ENCODE measurements at places on chromosomes 13 and 19.
A peak's percentile ranks its signal among the peaks of the same experiment; 100 is the strongest.

GRCh38 chr13:46687810-46688209, 109.2 kb downstream of the ESD start:
- no peak for DNase-seq

DNA sequence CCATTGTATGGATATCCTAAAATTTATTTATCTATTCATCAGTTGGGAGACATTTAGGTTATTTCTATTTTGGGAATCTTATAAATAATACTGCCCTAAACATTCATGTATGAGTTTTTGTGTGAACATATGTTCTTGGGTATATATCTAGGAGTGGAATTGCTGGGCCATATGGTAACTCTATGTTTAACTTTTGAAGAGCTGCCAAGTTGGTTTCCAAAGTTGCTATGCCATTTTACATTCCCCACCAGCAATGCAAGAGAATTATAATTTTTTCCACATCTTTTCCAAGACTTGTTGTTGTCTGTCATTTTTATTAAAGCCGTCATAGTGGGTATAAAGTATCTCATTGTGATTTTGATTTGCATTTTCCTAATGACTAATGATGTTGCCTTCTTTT, 48.2 kb upstream of the CALM3 start:
- no peak for DNase-seq

GRCh38 chr19:728011-728410, 19.3 kb downstream of the PALM start:
- DNase-seq, result no peak

- no peak for DNase-seq
These were observed 53.0 kb upstream of the PCCA start for GRCh38 chr13:100035936-100036335.

GRCh38 chr13:112066624-112067004, 335 bp upstream of the SOX1 start:
- peak; percentile 5 for DNase-seq

DNA sequence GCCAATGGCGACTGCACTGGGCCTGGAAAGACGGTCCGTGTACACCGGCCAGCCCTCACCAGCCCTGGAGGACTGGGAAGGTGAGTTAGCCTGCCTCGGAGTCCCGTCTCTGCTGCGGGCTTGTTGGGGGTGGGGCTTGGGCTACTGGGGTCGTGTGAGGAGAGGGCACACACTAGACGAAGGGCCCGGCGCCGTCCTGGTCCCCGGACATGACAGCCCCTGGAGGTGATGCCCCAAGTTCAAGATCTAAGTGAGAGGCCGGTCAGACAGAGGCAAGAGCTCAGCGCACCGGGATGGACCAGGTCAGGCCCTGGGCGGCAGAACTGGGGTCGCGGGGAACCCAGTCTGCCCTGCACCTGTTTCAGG, 1.6 kb downstream of the CILP2 start:
- no peak for DNase-seq

DNA sequence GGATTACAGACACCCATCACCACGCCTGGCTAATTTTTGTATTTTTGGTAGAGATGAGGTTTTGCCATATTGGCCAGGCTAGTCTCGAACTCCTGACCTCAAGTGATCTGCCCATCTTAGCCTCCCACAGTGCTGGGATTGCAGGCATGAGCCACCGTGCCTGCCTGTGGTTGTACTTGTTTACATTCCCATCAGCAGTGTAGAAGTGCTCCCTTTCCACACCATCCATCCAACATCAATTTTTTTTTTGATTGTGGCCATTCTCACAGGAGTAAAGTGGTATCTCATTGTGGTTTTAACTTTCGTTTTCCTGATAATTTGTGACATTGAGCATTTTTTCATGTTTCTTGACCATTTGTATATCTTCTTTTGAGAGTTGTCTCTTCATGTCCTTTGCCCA, 1019.4 kb upstream of the SLC10A2 start:
- DNase-seq, result no peak

DNA sequence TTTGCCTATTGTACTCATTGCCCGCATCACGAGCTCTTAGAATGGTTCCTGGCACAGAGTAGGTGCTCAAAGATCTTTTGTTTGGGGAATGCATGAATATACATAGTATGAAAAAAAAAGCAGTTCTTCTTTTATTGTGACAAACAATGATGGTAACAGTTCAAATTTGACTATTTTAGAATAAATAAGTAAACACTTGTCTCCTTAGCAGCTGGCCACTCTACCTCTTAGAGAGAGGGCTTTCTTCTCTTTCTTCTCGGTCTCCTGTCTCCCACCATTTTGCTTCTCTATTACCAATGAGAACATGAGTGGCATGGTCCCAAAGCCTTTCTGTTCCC, 639 bp upstream of the SLAIN1 start:
- DNase-seq, result no peak

GRCh38 chr19:46859637-46860124, 1.1 kb upstream of the ARHGAP35 start:
- no peak for DNase-seq

DNA sequence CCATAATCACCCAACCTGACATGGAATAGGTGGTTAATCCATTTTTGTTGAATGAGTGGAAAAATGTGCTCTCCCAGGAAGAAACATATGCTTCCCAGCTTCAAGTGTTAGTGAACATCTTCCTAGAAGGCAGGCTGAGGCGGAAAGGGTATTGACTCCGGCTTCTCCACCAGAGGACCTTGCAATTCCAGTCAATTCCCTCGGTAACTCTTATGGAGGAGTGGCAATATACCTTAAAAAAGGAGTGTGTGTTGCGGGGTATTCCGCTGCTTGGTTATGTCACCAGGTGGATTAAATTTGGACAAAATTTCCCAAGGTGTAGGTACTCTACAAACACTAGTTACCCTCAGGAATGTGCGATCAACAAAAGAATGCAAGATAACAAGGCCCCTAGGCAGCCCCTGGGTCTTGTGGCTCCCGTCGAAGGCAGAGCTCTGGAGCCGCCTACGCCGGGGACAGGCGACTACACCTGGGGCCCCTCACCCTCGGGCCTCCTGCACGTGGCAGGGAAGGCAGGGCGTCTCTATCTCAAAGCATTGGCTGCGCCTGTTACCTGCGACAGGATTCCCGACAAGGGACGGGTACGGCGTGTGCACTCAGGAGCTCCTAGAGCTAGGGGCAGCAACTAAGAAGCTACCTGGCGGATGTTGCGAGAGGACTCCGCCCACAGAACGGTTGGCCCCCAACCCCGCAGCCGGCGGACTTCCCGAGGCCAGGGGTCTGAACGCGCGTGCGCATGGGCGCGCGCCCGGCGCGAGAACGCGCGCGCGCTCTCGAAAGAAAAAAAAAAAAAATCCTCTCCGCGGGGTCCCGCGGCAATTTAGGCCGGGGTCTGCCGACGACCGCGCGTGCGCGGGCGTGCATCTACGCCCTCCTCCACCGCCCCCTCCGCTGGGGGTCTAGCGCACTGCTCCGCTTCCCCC, at the start of gene WDR87:
Gene WDR87, minus strand, starts transcription at position 649 of the 923 bp plus-strand sequence. CDS start 8,355 bp downstream, outside the sequence.
- DNase-seq, result no peak

GRCh38 chr19:5345895-5346386, 5.3 kb upstream of the PTPRS start:
- DNase-seq, result no peak

GRCh38 chr13:85140192-85140591, 659.0 kb downstream of the SLITRK6 start:
- no peak for DNase-seq

- DNase-seq, result no peak
These were observed at the start of gene KLK15 for GRCh38 chr19:50833117-50833801. KLK15 (minus strand) TSS chr19:50833574; CDS start chr19:50831492, 2,082 bp downstream.

GRCh38 chr13:106139377-106139776, 396.1 kb downstream of the EFNB2 start:
- DNase-seq, result no peak

DNA sequence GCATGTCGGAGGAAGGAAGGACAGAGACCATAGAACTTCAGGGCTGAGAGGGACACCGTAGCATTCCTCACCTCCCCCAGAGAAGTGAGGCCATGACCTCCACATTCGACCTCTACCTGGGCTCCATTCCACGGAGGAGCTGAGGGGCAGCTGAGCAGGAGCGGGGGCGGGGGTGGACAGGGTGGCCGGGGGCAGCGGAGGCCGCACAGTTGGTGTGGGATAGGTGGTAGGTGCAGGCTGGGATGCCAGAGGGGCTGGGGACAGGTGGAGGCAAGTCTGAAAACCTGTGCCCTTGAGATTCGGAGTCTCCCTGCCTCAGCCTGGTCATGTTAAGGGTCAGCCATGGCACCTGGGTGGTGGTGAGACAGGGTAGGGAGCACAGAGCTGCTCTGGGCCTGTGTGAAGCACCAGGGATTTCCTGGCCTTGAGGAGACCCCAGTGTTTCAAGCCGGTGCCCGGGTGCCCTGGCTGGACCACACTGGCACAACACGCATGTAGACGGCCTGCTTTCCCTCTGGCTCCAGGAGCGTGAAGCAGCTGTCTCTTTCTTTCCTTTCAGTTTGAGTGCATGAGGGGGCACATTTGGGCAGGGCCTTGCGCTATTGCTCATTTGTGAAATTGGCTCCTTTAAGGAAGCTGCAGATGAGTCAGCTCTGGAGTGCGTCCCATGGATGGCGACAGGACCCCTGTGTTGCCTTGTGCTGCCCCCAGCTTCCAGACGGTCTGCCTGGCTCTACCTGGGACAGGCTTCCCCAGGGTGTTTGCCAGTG, 51.8 kb downstream of the TSSK6 start:
- DNase-seq, result peak; percentile 65

- DNase-seq, result no peak
These were observed 292.9 kb downstream of the SPRY2 start for GRCh38 chr13:80048030-80048429.

DNA sequence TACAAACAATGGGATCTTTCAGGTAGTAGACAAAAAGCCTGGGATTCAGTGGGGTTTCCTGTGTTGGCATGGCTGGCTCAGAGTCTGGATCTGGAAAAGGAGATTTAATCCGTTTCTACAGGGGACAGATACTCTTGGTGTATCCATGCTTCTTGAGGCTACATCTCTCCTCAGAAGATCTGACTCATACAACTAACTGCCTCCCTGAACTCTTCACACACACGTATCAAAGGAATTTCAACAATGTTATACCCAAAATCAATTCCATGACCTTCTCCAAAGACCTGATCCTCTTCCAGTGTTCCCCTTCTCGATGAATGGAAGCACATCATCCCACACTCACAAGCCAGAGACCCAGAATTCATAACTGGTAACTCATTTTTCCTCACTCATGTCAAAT, 435.3 kb upstream of the NBEA start:
- DNase-seq, result no peak

- no peak for DNase-seq
These were observed 344.9 kb upstream of the KLF12 start for GRCh38 chr13:74479124-74479523.

DNA sequence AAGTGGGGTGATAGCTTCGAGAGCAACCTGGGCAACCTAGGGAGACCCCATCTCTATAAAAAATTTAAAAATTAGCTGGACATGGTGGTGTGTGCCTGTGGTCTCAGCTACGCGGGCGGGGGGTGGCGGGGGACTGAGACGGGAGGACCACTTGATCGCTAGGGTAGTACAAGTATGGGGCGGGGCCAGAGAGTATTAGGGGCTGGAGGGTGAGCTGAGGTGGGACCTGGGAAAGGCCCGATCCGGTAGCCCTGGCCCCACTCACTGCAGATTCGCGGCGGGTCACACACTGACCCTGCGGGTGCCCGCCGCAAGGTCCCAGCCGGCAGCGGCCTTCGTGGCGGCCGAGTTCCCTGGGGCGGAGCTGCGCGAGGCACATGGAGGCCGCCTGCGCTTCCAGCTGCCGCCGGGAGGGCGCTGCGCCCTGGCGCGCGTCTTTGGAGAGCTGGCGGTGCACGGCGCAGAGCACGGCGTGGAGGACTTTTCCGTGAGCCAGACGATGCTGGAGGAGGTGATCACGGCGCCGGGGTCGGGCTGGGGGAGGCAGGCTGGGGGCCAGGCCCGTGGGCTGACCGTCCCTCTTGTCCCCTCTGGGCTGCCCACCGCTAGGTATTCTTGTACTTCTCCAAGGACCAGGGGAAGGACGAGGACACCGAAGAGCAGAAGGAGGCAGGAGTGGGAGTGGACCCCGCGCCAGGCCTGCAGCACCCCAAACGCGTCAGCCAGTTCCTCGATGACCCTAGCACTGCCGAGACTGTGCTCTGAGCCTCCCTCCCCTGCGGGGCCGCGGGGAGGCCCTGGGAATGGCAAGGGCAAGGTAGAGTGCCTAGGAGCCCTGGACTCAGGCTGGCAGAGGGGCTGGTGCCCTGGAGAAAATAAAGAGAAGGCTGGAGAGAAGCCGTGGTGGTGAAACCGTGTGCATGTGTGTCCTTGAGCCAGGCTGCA, 2.0 kb upstream of the ARHGAP45 start:
- peak; percentile 88 for DNase-seq

DNA sequence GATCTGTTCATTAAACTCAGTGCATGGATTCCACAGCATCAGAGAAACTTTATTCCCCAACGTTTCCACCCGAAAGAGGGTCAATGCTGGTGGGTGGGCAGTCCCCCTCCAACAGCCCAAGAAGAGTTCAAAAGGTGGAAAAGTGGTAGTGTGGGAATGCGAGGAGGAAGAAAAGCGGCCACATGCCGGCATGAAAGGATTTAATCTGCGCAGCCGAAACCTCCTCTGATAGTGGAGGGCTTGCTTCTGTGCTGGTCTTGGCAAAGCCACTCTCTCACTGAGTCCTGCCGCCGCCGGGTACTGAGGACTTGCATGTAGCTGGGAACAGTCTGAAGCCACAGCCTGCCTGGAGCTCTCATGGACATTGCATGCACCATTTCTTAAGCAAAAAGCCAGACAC, 136.2 kb upstream of the ZNF536 start:
- DNase-seq, result no peak

DNA sequence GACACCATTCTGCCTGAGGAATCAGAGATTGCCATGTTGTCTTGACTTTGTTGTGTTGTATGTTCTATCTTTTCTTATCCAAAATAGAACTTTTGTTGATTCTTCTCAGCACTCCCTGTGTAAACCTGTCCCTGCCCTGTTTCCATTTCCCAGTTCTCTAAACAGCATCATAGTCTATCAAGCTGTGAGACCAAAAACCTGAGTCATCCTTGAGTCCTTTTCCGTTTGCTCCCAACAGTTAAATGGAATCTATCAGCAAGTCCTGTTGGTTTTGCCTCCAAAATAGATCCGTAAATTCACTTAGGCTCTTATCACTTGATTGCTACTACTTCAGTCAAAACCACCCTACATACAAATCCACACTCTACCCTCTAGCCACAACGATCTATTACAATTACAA, 667.1 kb downstream of the PCDH9 start:
- DNase-seq, result no peak

GRCh38 chr19:6378041-6378440, 2.3 kb upstream of the PSPN start:
- DNase-seq, result no peak

DNA sequence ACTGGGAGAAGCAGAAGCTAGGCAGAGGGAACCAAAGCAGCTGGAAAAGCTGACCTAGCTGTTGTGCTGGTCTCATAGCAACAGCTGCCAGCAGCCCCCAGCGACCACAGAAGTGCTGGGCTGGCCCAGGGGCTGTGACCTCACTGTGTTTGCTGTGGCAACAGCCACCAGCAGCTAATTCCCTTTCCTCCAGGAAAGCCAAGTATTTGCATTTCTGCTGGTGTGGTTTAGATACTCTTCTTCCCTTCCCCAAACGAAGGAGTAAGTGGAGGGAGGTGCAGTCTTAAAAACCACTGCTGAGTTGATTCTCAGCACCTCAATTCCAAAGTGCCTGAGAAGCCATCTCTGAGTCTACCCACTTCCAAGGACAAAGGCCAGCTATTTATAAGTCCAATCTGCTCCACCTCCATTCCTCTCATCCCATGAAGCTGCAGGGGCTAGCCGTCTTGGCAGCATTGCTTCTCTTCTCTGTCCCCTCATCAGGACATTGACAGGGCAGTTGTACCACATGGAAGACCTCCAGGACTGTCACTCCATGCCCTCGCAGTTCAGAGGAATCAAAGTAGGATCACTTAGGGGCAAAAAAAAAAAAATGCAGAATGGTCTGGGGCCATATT, 11.5 kb upstream of the CCDC97 start:
- DNase-seq, result peak; percentile 87

GRCh38 chr13:43732726-43733125, 54.0 kb downstream of the ENOX1 start:
- no peak for DNase-seq
